ENCODE measurements at places on chromosomes 4 and X.
A peak's percentile ranks its signal among the peaks of the same experiment; 100 is the strongest.

GRCh38 chrX:13414006-13414647 is 94.3 kb upstream of the ATXN3L start:
- no peak for DNase-seq

DNA sequence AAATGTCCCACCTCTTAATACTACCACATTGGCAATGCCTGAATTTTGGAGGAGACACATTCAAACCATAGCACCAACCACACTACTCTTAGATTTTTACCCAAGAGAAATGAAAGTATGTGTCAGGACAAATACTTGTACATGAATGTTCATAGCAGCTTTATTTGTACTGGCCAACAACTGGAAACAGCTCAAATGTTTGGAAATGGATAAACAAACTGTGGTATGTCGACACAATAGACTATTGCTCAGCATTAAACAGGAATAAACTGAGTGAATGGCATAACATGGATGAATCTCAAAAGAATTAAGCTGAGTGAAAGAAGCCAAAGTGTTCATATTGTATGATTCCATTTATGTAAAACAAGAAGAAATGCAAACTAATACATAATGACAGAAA is 18.5 kb upstream of the EDA start:
- DNase-seq: no peak

DNA sequence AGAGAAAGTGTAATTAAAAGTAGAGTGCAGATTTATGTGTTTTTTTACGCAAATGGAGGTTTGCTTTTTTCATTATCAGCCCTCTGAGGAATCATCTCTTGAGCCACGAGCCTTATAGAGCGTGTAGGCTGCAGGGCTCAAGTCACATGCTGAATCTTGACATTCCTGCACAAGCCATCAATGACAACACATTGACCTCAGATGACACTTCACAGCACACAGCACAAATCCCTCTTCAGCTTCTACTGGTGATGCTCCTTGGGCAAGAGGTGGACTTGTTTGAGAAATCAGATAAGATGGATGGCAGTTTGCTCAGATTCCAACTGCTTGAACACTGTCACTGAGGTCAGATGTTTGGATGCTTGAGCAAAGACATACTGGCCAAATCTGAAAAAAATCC is 250.6 kb downstream of the SNCA start:
- no peak for DNase-seq

GRCh38 chr4:113977526-113977855 is 2.0 kb downstream of the ARSJ start:
- DNase-seq: no peak

GRCh38 chrX:78455901-78456300 is 128.5 kb upstream of the CYSLTR1 start:
- no peak for DNase-seq

DNA sequence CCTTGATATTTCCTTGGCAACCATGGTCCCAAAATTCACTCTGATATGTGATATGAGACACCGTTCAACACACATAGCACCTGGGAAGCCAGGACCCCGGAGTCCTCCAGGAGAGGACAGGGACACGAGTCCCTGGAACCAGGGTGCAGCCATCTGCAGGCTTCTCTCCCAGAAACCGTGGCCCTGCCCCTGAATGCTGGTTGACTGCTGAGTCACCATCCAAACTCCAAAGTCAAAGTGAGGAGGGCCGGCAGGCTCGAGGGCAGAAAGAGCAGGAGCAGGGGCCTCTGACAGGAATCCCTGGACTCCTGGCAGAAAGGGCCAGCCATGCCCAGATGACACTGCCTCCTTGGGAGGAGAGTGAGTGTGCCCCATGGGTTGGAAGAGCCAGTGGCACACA is 6.9 kb upstream of the PNMA6A start:
- DNase-seq: no peak

- DNase-seq: no peak
These were observed 120.2 kb upstream of the PDE5A start for GRCh38 chr4:119748853-119749252.

DNA sequence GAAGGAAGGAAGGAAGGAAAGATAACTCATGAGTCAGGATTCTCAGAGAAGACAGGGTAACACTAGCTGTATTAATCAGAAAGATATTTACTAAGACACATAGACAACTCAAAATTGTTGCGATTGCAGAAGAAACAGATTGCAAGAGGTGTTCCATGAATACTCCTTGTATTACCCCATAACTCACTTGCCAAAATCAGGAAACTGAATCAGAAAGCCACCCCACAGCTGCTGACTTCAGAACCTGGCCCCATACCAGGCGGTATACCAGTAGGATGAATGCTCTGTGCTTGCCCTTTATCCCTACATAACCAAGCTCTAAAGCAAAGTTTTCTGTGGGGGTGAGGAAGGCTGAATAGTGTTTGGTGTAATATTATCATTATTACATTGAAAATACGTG is 468.5 kb downstream of the IQCM start:
- DNase-seq: no peak

- DNase-seq: no peak
These were observed 48.0 kb downstream of the RASL11B start for GRCh38 chr4:52910115-52910514.

DNA sequence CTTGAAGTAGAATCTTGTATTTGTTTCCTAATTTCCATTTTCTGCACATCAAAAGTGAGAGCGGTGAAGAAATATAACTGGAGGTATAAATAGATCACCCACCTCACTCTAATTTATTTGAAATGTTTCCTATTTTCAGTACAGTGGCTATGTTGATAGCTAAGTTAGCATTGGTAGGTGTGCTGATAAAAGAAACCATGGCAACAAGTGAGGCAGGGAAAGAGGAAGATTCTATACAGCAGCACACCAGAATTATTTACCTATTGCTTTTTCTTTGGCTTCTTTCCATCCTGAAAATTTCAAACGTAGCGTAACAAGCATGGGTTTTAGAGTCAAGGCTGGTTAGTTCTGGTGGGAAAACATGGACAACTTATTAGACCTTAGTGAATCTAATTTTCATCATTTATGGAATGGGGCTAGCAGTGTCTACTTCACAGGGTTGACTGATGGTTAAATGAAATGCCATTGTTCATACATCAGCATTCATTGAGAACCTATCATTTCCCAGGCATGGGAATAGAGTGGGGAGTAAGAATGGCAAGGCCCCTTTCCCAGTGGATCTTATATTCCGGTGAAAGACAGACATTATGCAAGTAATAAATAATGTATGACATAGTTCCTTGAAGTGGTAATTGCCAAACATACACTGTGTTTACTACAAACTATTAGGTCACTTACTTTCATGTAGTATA is 30.6 kb upstream of the CTSO start:
- DNase-seq: no peak

GRCh38 chr4:7487502-7487901 is 52.8 kb upstream of the PSAPL1 start:
- DNase-seq: no peak

DNA sequence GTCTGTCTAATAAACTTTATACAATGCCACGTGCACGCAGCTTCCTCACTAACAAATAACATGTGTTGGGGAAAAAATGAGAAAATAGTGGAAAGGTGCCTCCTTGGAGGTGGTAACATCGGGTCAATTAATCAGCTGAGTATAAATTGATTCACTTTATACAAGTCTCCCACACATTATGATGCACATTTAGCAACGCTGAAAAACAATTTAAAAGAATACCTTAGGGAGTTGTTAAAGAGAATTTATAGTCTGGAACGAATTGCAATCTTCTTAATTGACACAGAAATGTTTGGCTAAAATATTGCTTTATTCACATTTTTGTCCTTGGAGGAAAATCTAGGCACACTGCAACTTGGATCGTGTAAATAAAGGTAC is 84.2 kb downstream of the HPRT1 start:
- DNase-seq: no peak

DNA sequence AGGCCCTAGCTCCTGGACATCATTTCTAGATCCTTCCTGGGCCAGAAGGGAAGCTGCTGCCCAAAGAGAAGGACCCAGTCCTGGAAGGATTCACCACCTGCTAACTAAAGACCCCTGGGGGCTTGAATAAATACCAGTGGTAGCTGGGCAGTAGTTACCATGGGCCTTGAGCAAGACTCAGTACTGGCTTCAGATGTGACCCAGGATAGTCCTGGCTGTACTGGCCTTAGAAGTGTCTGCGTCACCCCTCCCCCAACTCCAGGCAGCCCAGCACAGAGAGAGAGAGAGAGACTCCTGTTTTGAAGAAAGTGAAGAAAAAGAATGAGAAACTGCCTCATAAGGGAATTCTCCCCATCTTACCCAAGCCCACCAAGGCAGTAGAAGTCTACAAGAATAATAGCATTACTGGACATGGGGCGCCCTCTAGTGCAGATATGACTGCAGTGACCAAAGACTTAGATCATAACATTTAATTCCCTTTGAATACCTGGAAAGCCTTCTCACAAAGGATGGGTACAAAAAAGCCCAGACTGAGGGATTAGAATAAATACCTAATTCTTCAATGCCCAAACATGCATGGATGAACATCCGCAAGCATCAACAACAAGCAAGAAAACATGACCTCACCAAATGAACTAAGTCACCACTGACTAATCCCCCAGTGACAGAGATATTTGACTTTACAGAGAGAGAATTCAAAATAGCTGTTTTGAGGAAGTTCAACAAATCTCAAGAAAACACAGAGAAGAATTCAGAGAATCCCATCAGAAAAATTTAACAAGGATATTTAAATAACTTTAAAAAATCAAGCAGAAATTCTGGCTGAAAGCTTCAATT is 171.8 kb downstream of the HNRNPD start:
- DNase-seq: peak; percentile 85

DNA sequence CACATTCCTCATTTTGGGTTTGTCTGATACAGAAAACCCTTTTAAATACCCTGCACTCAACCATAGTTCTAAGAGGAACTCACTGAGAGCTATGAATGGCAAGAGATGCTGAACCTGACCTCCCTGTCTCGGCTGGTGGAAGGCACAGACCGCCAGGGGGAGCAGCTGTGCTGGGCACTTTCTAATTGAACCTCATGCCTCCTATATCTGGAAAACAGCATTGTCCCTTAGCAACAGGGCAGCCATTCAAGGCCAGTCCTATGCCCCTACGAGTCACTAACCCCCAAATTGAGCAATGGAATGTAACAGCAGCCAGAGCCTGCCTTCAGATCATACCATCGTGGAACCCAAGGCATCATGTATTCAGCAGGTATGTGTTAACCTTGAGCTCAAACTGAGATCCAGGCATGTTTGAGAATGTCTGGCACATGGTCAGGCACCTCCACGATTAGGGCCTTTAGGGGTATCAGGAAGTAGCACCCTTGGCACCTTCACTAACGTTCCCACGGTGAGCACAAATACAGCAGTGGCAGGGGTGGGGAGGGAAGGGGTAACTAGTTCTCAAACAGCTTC is 5.1 kb downstream of the USP27X start:
- peak; percentile 82 for DNase-seq

- DNase-seq: no peak
These were observed 34.8 kb downstream of the UTP14A start for GRCh38 chrX:129940721-129941120.

DNA sequence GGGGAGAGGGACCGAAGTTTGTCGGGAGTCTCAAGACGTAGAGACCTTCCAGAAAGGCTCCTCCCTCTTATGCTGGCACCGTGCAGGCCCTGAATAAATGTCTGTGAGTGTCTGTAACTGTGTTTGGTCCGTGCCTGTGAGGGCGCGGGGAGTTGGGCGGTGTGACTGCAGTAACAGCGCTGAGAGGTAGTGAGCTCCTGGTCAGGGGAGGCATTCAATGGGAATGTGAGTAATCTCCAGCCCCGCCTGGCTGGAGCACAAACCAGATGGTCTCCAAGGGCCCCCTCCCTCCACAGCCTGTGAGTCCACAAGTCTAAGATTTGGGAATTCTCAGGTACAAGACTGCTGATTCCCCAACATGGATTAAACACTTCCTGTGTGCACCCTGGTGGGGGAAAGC is 100.0 kb downstream of the HMX1 start:
- no peak for DNase-seq

DNA sequence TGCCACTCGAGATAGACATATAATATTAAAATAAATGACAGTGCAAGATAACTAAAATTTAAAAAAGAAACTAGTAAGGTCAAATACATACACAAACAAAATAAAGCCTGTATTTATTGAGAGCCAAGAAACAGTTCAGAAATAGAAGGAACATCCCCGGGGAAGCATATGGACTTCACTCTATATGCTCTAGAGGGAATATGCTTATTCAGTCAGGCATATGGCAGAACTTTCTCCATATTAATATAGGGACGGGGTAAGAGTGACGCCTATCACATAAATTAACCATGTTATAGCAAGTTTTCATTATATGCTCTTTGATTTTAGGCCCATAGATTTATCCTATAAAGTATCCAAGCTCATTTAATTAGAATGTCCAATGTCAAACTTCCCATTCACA is 56.7 kb upstream of the EFHC2 start:
- no peak for DNase-seq

DNA sequence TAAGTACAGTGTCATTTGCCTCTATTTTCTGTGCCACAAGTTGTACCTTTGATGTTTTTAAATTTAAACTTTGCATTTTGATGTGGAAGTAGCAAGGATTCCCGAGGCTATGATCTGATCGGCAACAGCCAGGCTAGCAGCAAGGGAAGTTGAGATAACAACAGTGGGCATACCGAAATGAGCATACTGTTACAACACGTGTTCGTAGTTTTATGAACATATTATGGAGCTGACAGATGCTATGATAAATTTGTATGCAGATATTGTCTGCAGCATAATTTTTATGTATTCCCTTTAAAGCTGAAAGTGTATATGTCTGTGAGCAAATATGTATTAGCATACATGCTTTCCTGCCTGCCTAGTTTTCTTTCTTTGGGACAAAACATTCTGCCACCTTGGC is 306.1 kb downstream of the PCDH7 start:
- DNase-seq: no peak

DNA sequence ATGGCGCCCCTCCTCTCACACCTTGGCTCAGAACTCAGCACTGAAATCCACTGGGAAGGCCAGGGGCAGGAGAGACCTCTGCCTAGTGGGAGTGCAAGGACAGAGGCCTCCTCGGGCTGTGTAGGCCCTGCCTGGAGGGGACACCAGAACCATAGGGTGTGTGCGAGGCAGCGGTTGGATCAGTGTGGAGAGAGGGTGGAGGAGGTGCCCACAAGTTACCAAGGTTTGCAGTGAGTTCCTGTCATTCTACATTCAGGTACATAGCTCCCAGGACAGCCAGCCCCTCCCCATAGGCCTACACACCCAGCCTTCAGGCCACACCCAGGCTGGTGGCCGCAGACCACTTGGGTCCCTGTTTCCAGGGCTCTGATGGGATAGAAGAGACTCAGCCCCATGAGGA is 19.2 kb upstream of the SPON2 start:
- DNase-seq: no peak

All from hematopoietic multipotent progenitor cell treated with erythropoietin and hydrocortisone succinate and interleukin-3 and kit ligand, for 6 days (in vitro differentiated cells).